ENCODE measurements at places on chromosomes 13 and 19.
A peak's percentile ranks its signal among the peaks of the same experiment; 100 is the strongest.

- DNase-seq: no peak
Observed at GRCh38 chr13:19725320-19725719, 57.4 kb downstream of the PSPC1 start.

GRCh38 chr13:23671377-23671776 is 101.2 kb downstream of the TNFRSF19 start:
- no peak for DNase-seq

DNA sequence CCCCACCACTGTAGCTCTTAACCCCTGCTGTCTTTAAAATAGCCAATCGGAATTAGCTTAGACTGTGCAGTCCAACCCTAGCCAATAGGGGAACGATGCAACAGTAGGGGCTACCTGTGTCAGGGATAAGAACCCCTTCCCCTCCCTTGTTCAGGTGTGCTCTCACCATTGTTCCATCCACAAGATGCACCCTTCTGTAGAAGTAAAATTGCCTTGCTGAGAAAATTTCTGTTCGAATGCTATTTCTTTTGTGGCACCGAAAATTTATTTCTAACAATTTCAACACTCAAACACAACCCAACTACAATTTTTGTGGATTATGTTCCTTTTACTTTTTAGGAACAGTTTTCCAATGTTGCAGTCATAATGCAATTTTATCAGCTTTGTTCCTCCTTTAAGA is 3.6 kb upstream of the ZNF583 start:
- no peak for DNase-seq

DNA sequence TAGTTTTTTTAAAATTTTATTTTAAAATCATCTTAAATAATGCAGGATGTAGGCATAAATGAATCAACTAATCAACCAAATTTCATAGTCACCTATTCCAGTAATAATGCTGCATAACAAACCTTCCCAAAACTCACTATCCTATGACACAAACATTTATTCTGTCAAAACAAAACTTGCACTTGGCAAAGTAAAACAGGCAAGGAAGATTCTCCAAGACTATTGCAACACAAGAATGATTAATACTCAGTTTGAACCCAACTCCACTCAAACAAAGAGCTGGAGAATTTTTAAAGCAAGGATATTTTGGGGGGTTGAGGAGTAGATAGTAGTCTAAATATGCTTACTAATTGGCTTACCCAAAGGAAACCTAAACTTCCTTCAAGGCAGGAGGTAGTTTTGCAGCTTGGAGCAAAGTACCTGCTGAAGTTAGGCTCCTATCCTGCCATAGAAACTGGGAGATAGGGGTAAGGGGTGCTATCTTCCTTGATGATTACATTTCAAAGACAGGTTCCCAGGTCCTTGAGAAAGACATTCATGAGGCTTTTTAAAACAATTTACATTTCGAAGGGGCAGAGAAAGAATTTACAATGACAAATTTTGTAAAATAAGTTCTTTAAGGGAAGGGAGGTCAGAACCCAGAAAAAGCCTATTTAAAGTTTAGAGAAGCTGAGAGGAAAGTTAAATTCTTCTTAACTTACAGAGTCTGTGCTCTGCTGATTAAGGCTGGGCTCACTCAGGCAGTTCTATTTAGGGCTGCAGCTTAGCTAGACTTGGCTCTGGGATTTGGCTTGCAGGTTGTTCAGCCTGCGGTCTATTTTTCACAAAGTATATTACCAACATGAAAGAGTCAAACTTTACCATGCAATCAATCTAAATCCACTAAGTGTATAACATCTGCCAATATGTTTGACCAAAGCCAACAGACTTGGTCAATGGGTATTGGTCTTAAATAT is 549.0 kb downstream of the KCTD12 start:
- DNase-seq: no peak

DNA sequence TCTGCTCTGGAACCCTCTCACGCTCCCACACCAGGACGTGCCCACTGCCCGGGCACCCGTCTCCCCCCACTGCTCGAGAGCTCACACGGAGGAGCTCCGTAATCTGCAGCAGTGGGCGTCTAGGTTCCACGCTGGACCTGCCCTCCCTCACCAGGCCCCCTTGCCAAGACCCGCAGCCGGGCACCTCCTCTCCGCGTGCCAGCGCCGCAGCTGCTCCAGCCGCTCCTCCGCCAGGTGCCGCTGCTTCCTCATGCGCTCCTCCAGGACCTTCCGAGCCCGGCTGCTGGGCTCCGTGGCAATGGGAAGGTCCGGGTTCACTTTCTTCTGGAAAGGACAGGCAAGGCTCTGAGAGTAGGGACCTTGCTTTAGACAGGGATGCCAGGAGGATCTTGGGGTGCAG is 35.0 kb upstream of the MATK start:
- DNase-seq: no peak

DNA sequence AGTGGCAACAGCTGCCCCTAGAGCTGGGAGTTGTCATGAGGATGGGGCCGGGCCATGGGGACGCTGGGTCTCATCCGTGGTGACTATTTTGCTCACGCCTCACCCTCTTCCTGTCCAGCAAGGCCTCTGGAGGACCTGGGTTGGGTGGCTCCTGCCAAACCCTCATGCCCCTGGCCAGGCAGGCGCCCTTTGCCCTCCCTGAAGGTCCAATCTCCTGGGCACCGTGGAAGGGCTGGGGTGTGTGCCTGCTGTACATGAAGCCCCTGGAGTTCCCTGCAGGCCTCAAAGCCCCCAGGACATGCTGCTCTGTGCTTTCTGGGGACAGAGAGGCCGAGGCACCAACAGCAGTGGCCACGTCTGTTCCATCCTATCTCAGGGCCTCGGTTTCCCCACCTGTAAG is 13.8 kb downstream of the LRP3 start:
- DNase-seq: no peak

- DNase-seq: no peak
Observed at GRCh38 chr19:29748996-29749849, 34.2 kb upstream of the C19orf12 start.

DNA sequence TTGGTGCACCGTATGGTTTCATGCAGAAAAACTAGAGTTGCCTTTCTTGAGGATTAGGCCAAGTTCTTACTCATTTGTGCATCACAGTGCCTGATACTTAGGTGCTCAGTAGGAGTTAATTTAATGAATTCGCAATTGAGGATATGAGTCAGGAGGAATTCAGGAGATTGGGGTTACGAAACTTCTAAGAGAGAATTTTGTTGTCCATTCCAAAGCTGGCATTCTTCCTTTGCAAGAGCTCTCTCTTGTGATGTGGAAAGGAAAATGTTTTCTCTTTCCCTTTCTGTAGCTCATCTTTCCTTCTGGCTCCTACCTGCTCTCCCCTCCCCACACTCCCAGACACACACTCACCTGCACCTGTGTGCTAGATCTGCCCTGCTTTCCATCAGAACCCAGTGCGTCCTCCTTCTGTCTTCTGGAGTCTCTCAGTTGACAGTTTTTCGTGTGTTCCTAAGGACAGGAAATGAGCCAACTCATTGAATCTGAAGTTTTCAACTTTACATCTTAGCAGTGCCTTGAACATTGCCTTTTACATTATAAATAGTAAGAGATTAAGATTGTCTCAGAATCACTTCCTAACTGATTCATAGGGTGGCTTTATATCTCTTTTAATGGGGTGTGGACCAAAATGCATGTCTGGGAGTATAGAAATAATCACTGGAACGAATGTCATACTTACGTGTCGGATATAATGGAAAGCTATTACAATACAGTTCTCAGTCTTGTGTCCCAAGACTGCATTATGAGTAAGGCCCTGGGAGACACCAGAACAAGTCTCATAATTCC is 19.7 kb upstream of the ERCC5 start:
- no peak for DNase-seq

DNA sequence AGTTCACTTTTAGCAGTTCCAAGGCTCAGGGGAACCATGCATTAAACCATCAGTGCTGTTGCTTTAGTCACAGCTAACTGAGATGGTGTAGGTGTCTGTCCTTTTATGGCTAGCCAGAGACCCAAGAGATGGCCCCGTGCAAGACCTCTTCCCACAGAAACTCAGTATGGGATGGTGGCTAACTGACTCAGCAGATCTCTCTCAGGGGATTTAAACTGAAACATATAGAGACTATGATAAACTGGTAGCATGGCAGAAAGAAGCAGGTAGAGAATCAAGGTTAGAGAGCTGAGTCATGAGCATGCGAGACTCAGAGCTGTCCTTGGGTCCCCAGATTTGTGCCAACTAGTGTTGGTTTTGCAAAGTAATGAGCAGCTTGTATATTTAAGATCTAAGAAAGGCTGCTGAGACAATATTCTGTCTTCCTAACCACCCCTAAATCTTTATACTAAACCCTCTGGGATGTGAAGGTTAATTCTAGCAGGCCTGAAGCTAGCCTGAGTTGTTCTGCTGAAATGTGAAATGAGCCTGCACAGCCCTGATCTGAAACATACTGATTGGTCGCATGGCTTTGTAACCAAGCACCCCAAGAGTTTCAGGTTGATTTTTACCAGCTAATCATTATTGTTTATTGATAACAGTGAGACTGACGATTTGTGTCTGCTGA is 6.5 kb upstream of the SCEL start:
- DNase-seq: no peak

DNA sequence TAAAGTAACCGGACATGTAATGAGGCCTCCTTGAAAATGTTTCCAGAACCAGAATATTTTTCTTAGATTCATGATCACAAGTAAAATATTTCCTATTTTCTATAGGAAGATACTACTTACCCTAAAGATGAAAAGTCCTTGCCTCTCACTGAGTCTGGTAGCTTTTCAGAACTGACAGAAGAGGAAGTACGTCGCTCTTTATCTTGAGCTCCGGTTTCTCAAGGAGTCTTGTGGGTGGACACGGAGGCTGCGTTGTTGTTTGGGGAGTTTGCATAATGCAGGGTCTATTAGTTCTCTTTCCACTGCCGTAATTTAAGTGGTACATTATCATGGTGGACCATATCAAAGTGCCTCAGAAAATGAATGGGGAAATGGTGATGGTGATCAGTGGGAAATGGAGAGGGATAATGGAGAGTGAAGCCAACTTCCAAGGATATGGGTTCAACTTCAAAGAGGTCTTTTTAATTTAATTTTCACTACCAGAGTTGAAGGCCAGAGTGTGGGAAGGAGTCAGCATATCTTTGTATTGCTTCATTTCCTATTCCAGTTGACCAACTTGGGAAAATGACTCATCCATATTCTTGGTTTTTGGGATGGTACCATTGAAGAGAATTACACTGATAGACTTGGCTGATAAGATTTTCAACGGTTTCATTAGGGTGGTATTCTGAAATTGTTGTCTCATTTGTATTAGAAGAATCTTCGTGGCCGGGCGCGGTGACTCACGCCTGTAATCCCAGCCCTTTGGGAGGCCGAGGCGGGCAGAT is 23.4 kb downstream of the MBD3L2B start:
- peak; percentile 49 for DNase-seq

DNA sequence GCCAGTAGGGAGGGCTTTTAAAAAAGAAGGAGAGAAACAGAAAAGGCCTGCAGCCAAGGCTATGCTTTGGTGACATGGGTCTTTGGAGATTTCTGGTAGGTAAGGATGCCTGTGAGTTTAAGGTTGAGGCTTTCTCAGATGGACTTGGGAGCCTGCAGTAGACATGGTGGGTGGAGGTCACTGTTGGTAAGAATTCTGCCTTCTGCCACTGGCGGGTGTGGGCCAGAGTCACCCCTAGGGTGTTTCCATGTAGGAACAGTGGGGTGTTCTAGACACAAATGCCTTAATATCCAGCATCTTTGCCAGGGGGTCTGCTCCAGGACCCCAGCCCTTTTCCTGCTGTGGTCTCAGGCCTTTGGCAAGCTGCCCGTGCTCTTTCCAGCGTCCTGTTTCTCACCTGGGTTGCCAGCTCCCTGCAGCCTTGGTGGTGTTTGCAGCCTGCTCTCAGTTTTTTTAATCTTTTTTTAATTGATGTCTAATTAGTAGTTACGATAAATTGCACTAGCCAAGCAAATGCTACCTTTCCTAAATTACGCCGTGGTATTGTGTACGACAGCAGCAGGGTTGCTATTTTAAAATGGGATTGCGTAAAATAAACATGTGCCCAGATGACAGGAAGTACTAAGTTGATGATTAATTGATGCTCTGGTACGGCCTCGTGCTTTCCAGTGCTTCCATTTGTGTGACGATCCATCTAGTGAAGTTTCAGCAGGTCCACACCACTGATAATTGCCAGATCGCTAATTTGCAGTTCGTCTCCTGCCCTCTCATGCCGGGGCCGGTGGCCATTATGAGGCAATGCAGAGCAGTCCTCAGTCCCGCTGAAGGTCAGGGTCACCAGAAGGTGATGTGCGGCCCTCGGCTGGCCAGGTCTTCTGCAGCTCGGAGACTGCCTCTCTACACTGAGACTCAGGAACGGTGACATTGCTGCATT is 35.3 kb upstream of the NPAS1 start:
- DNase-seq: no peak

- DNase-seq: no peak
Observed at GRCh38 chr13:109426690-109426990, 359.7 kb downstream of the IRS2 start.

GRCh38 chr13:80101040-80101439 is 239.9 kb downstream of the SPRY2 start:
- DNase-seq: no peak

DNA sequence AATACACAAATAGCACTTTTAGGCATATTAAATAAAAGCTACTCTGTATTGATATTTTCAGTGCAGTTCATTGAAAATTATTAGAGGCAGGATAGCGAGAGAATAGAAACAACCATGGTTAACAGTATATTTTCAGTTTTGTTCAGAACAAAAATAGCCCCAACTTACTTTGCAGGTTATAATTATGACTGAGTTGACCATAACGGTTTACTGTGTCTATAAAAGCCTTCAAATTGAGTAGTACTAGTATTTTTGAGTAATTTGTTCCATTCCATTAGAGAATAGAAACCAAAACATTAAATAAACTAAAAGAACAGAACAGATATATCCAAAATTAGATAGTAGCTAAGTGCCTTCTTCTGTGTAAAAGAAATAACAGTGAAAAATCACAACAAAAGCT is 1108.4 kb upstream of the PCDH20 start:
- no peak for DNase-seq

- no peak for DNase-seq
Observed at GRCh38 chr13:79936368-79937136, 404.4 kb downstream of the SPRY2 start.

- DNase-seq: no peak
Observed at GRCh38 chr19:16750081-16750480, 30.4 kb downstream of the NWD1 start.

- DNase-seq: no peak
Observed at GRCh38 chr19:54029930-54030490, 33.7 kb downstream of the VSTM1 start.

GRCh38 chr19:1450735-1451731 is 1.1 kb downstream of the APC2 start:
- DNase-seq: no peak

- no peak for DNase-seq
Observed at GRCh38 chr19:11535792-11536595, 2.7 kb upstream of the CNN1 start.

- no peak for DNase-seq
Observed at GRCh38 chr13:34719060-34719875, 222.8 kb upstream of the NBEA start.
